Heart left ventricle (tissue), 16 donors: ENCODE measurements at places on chromosomes 1 and 21. TPM values are rescaled to one million over a fixed set of nuclear protein-coding genes. Genes with fewer than 3 reads are reported as not detected.

DNA sequence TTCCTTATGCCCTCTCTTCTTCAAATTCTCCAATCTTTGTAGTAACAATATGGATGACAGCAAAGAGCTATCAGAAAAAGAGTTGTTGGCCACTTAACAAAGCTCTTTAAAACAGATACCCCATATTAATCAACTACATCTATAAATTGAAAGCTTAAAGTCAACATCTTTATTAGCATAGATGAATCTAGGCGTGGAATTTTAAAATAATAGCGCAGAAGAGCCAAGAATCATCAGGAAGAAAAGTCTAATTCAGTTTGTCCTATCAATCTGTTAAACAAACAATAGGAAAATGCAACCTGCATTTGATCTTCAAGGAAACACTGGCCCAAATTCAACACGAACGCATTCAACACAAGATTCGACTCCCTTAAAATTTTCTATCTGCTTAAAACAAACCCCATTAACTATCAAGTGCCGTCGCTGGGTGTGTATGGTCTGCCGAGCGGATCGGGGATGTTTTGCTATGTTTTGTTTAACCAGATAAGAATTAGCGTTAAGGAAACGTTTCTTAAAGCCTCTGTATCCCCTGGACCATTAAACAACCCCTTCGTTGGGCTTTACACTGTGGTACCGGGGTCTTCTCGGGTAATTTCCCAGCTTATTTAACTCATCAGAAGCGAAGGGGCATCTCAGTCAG, 1.0 kb downstream of the LYST start:
- H3K27ac ChIP-seq, result peak overlapping the region; percentile 93
- peaks cover 20% of the 10 kb centered on the region for H3K4me1 ChIP-seq
- H3K36me3 ChIP-seq, result no peaks in the 10 kb centered on the region

DNA sequence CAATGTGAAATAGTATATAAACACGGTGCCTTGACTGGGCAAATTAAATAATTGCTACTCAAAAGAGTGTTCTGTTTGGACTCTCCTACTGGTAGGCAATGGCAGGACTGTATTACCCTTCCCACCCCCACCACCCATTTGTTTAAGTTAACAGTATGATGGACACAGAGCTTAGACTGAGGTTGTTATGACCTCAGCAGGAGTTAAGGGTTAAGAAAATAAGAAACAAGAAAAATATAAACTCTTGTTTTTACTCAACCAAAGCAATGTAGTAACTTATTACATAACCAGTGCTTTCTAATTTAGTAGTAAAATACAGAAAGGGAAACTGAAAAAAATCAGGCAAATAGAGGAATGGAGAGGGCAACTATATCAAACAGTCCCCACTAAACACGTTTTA, 19.9 kb upstream of the SERPINC1 start:
- no peak overlapping the region for H3K27ac ChIP-seq
- no peak for DNase-seq
- no peak overlapping the region for H3K4me3 ChIP-seq
- peaks cover 42% of the 10 kb centered on the region for H3K36me3 ChIP-seq
- H3K27me3 ChIP-seq, result no peaks in the 10 kb centered on the region

Gene SPATC1L
- polyA plus RNA-seq, result 11.0 TPM

Gene UBL4B
- polyA plus RNA-seq, result 0.11 TPM

GRCh38 chr1:74392186-74392585, 120.2 kb downstream of the LRRC53 start:
- H3K4me1 ChIP-seq, result peaks cover 16% of the 10 kb centered on the region
- no peak for DNase-seq
- peak overlapping the region; percentile 57 for H3K27ac ChIP-seq
- no peaks in the 10 kb centered on the region for H3K27me3 ChIP-seq

DNA sequence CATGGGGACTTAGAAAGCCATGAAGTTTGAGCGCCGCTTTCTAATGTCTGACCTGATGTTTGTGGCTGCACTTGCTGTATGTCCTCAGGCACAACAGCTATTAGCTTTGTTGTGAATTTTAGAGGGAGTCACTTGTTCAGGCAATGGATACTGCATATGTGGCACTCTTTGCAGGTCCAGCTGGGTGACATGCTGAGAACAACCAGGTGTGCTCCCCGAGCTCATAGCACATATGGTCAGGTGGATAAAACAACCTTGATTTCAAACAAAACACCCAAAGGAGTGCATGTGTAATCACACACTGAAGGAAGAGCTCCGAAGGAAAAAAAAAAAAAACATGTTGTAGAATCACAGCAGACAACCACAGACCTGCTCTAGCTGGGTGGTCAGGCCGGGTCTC, 178.6 kb downstream of the BACH1 start:
- no peak for DNase-seq
- H3K4me3 ChIP-seq, result no peak overlapping the region

DNA sequence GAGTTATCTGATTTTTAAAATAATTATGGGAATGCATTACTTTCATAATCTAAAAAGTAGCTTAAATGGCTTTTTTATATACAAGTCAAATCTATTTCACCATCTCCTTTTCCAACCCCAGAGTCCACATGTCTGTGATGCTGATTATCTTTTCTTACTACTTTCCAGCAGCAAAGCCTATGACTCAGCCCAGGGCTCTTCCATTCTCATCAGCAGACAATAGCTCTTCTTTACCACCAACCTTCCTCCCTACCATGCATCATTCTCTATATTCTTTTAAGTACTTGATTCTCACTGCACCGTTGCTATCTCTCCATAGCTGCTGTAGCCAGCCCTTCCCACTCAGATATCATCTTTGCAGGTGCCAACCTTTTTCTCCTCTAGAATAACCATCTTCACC, 61.3 kb downstream of the OVGP1 start:
- DNase-seq, result no peak
- H3K36me3 ChIP-seq, result no peaks in the 10 kb centered on the region
- H3K27me3 ChIP-seq, result no peaks in the 10 kb centered on the region
- no peak overlapping the region for H3K27ac ChIP-seq
- H3K4me3 ChIP-seq, result no peak overlapping the region

Gene EEIG2
- 1.2 TPM for polyA plus RNA-seq

Gene C1orf167
- 4.1 TPM for polyA plus RNA-seq

- H3K27me3 ChIP-seq, result peaks cover 3% of the 10 kb centered on the region
- no peak for DNase-seq
Measured at GRCh38 chr1:110610084-110610483, 3.9 kb upstream of the KCNA2 start.

- no peaks in the 10 kb centered on the region for H3K4me1 ChIP-seq
- no peak for DNase-seq
- no peak overlapping the region for H3K27ac ChIP-seq
- H3K36me3 ChIP-seq, result no peaks in the 10 kb centered on the region
- H3K27me3 ChIP-seq, result no peaks in the 10 kb centered on the region
- no peak overlapping the region for H3K4me3 ChIP-seq
Measured at GRCh38 chr1:69691179-69691578, 123.5 kb downstream of the LRRC7 start.

Gene OR2T8
- not detected for polyA plus RNA-seq

Gene FLG2
- polyA plus RNA-seq, result not detected

Gene RCC2
- 15.2 TPM for polyA plus RNA-seq

Gene LENEP
- not detected for polyA plus RNA-seq

GRCh38 chr1:107966550-107966949, 1.6 kb upstream of the VAV3 start:
- no peaks in the 10 kb centered on the region for H3K4me1 ChIP-seq
- no peaks in the 10 kb centered on the region for H3K36me3 ChIP-seq
- no peak overlapping the region for H3K4me3 ChIP-seq
- peak overlapping the region; percentile 73 for H3K27ac ChIP-seq
- H3K27me3 ChIP-seq, result no peaks in the 10 kb centered on the region

Gene PRDM16
- 11.3 TPM for polyA plus RNA-seq

DNA sequence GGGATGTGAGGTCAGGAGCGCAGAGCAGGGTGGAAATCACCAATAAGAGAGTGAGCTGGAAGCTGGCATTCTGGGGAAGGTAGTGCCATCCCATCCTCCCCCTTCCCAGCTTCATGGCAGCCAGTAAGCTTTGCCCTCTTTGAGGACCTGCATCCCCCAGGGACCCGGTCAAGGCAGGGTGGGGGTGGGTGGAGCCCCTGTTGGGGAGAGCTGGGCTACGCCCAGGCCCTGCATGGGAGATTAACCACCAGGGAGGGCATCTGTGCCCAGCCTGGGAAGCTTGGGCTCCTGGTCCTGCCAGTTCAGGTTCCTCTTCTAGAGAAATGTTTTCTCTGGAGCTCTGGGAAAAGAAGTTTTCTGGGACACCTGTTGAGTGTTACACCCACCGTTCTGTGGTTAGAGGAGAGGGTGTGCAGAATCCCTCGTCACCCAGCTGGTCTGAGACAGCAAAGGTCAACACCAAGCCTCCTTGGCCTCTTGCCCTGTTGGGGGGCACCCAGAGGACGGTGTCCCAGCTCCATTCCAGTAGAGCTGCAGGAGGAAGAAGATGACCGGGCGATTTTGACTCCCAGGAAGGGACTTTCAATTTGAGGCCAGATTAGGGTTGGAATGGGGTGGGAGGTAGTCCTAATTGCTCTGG, 30.1 kb upstream of the TENT5C start:
- H3K27ac ChIP-seq, result no peak overlapping the region
- no peak overlapping the region for H3K4me3 ChIP-seq
- H3K27me3 ChIP-seq, result no peaks in the 10 kb centered on the region
- H3K4me1 ChIP-seq, result no peaks in the 10 kb centered on the region
- H3K36me3 ChIP-seq, result no peaks in the 10 kb centered on the region
- DNase-seq, result no peak

- peaks cover under 1% of the 10 kb centered on the region for H3K36me3 ChIP-seq
- no peaks in the 10 kb centered on the region for H3K27me3 ChIP-seq
- H3K27ac ChIP-seq, result no peak overlapping the region
Measured at GRCh38 chr1:53023546-53023945, 38.5 kb upstream of the PODN start.
